ENCODE measurements at places on chromosomes 5 and 9.

DNA sequence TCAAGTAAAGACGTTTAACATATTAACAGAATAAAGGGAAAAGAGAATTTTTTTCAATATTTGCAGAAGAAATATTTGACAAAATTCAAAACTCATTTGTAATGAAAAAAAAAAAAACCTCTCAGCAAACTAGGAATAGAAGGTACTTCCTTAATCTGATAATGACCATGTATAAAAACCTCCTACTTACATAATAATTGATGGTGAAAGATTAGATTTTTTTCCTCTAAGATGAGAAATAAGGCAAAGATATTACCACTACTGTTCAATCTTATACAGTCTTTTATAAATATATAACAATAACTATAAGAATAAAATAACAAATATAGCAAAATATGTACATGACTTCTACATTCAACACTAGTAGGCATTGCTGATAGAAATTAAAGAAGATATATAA is 424.6 kb upstream of the KLF4 start:
- DNase-seq, result no peak

DNA sequence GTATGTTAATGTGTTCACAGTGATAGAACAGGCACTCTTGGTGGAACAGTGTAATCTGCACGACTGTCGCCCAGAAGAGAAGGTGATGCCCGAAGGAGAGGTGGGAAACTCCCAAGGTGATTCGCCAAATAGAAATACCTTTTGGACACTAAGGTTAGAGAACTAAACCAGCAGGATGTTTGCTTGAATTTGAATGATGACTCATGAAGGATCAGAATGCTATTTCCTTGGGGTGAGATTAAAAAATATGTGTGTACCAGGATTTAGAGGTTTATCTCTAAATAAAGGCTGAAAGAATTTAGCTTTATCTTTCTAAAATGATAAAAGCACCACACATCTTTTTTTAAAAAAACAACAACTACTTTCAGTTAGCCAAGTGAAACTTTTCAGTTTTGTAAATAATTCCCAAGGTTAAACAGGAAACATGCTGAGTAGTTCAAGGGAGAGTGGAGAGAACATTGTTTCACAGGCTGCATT is 297.4 kb upstream of the TAS2R1 start:
- DNase-seq, result peak; percentile 65

- no peak for DNase-seq
These were observed 688.3 kb upstream of the WWC1 start for GRCh38 chr5:167603135-167603534.

DNA sequence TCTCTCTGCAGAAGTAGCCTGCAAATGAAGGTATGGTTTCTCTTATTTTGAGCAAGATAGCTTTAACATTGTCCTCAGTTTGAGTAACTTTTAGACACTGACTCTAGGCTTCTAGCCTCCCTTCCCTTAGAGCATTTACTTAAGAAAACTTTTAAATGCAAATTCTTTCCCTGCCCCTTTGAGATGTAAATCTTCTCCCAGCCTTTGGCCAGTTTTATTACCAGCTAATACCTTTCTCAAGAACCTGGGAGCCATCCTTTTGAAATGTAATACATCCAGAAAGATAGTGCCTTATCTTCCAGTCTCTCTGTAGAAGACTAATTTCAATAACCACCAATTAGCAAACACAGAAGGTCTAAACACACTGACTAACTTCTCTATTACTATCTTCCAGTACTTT is 688.9 kb upstream of the CDH9 start:
- no peak for DNase-seq

GRCh38 chr9:135139366-135139959 is 52.0 kb downstream of the OLFM1 start:
- DNase-seq, result no peak

- no peak for DNase-seq
These were observed 10.8 kb downstream of the FBXO38 start for GRCh38 chr5:148394587-148395019.

GRCh38 chr5:149426931-149427330 is 47.8 kb upstream of the IL17B start:
- no peak for DNase-seq

DNA sequence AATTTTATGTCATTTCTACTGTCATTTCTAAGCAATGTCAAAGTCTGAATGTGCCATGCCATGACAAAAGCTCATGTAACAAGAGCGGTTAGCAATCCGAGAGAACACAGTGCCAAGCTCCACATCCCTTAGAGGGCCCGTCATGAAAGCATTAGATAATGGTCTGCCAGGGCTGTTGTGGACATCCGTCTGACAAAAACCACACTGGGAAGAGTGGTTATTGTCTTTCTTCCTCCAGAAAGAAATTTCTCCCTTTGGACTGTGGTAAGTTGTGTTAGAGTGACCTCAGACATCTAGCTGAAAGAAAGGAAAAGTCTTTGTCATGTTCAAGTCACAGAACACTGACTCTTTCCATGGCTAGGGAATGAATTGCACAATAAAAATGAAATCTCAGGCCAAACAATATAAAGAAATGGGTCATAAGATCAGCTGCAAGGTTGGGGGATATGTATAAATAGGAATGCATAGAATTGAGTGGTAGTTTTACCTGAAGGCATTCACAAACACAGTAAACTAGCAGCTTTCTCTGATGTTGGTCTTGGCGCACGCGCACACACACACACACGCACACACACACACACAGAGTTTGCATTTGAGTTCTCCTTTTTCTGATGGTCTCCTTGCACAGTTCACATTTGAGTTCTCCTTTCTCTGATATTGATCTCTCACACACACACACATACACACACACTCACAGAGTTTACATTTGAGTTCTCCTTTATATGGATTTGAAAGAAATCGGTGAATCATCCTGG is 5.3 kb downstream of the SLC1A3 start:
- DNase-seq, result peak; percentile 54

GRCh38 chr9:12889402-12890106 is 114.7 kb downstream of the LURAP1L start:
- no peak for DNase-seq

GRCh38 chr9:128091144-128091543 is 23.1 kb downstream of the SLC25A25 start:
- peak; percentile 92 for DNase-seq

DNA sequence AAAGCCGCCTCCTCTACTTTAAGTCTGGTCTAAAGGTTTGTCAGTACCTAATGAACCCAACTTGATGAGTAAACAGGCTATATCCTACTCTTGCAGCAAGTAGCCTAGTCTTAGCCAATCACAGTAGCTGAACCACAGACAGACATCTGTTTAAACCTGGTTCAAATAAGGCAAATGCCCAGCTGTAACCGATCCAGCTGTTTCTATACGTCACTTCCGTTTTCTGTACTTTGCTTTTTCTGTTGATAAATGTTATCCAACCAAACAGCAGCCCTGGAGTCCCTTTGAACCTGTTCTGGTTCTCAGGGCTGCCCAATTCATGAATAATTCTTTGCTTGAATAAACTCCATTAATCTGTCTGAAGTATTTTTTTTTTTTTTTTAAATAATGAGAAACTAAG is 76.9 kb upstream of the EQTN start:
- no peak for DNase-seq

- no peak for DNase-seq
These were observed 8.7 kb downstream of the PAPPA start for GRCh38 chr9:116162241-116162781.

DNA sequence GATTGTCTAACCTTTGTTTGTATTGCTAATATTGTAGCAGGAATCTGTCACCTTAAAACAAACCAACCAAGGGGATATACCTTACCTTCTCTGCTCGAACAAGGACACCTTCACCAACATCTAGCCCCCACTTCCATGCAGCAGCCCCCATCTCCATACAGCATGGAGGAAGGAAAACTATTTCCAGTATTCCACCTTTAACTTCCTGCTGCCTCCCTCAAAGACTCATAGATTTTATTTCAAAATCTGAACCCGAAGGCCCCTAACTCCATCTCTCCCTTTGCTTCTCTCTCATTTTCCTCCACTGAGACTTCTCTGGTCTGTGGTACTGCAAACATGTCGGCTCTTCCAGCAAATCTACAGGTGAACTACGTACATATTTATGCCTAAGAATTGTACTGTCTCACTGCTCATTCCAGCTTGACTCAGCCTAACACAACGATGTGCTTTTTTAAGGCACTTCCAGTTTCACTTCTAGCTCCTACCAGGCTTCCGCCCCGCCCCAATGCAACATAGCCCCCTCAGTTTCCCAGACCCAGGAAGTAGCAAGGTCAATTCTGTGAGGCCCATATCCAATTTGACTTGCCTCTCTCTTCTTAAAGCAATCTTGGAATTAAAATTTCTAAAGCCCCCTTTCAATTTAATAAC is 70.7 kb upstream of the RNF38 start:
- peak; percentile 61 for DNase-seq

GRCh38 chr5:164237486-164237885 is 732.1 kb downstream of the MAT2B start:
- DNase-seq, result peak; percentile 17

DNA sequence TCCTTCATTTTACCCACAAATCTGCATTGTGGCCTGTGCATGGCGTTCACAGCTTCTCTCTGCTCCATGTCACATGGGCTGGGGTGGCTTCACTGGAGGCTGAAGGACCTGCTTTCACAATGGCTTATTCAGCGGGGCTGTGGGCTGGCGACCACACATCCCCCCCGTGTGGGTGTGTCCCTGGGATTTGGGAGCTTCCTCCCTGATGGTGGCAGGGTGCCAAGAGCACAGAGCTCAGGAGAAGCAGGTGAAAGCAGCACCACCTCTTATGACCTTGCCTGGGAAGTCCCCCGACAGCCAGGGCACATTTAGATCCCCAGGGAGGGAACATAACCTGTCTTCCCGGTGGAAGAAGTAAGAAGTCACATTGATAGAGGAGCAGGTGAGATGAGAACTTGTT is 5.0 kb upstream of the MED10 start:
- no peak for DNase-seq

- peak; percentile 24 for DNase-seq
These were observed 41.4 kb downstream of the DAB2IP start for GRCh38 chr9:121692606-121693387.

- DNase-seq, result peak; percentile 25
These were observed 58.0 kb downstream of the CEP120 start for GRCh38 chr5:123365156-123365555.

- no peak for DNase-seq
These were observed 384.8 kb upstream of the PCSK5 start for GRCh38 chr9:75505654-75506053.

DNA sequence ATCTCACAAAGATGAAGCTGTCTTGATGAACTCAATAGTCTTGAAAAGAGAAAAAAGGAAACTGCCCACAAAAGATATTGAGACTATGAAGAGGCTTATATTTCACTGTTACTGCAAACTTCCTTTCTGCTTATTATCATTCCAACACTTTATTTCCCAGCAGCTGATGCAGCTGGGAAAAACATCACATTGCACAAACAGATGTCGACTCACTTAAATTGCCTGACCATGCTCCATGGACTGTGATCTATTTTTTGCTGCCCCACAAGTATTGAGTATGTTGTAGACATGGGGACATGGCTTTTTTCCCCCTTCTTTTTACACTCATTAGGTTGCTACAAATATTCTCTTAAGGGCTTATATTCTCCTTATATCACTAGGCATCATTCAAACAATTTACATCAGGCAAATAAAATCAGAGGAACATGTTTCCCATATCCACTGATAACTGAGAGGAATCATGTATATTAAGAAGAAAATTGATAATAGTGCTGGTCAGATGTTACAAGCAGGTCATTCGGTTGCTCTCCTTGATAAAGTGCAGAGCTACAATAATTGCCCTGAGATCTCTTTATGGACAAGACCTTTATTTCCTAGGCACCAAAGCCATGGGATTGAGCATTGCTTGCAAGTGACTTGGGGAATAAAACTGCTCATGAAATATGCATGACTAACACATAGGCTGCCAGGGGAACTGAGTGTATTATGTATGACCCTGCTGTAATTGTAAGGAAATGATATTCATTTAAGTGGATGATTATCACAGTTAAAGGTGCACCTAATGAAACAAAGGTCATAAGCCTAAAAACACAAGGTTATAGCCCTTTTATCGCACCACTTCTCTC is 509.9 kb downstream of the ZNF608 start:
- no peak for DNase-seq

DNA sequence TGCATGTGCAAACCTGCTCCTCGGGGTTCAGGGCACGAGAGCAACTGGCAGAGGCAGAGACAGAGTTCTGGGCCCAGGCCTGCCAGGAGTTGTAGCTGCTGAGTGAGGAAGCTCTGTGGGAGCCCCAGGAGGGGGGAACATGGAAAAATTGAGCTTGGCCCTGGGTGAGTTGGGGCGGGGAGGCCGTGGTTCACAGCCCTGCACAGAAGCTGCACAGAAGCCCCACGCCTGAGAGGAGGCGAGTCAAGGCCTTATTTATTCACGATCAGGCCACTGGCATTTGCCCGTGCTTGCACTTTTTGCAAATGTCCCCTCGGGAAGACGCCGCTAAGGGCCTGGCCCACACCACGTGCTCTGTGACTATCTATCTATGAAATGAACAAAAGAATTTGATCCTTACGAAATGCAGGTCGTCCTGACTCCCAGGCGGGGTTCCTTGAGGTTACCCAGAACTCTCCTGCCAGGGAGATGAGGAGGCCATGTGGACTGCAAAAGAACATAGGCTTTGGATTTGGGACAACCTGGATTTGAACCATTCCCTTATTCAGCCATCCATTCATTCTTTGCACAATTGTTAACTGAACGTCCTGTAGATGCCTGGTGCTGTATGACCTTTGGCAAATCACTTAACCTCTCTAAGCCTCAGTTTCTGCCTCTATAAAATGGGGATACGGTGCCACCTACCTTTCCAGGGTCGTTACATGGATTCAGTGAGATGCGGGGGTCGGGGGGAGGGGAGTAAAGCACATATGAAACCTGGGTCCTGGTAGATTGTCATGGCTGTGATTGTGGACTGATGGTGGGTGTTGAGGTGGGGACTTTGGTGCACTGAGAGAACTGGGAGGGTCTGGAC is 17.9 kb downstream of the COL27A1 start:
- peak; percentile 57 for DNase-seq

GRCh38 chr9:86046071-86046636 is 53.2 kb downstream of the GOLM1 start:
- DNase-seq, result no peak
